ENCODE measurements at places on chromosomes 12 and 14.

- no peak for DNase-seq
Measured at GRCh38 chr12:82461836-82462235, 103.5 kb downstream of the METTL25 start.

DNA sequence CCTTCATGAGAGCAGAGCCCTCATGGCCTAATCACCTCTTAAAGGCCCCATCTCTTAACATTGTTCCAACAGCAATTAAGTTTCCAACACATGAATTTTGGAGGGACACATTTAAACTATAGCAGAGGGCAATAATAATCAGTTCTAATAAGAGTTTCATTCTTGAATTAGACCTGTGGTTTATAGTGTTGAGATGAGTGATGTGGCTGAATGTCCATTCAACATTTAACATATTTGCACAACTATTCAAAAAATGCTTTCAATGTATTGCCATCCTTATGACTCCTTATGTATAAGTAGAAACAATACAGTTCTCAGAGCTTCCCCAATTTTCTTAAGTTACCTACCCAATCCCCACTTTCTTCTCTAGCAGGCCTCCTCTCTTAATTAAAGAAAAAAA, 21.5 kb downstream of the KLHL28 start:
- DNase-seq: no peak

GRCh38 chr12:44193281-44193680, 357.4 kb downstream of the TMEM117 start:
- DNase-seq: no peak

- DNase-seq: no peak
Measured at GRCh38 chr12:119071638-119072231, 90.4 kb downstream of the SRRM4 start.

- DNase-seq: no peak
Measured at GRCh38 chr12:109814600-109815150, 18.5 kb downstream of the TRPV4 start.

DNA sequence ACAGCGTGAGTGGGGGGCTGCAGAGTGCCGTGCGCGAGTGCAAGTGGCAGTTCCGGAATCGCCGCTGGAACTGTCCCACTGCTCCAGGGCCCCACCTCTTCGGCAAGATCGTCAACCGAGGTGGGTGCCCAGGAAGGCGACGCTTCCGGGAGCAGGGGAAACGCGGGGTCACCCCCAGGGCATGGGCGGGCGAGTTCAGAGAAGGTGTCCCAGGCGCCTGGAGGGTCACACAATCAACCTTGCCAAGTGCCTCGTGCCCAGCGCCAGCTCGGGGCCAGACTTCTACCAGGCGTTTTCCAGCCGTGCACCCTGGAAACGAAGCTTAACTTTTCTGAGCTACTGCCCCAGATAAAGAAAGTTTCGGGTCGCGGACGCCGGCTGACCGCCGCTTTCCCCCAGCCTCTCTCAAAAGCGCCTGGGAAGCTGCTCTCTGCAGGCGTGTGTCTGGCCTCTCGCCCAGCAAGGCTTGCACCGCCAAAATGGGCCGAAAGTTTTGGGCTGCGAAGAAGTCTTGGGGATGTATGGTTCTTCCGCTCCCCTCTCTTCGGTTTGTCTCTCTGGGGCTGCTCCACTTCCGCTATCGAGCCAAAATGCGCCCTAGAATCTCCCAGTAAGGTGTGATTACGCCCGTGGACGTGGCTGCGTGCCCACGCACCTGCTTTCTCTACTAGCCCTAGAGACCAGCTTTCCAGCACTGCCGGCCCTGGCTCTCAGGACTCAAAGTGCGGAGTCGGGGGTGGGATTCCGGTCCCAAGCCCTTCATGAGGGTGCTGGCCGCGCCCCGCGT, 1.7 kb downstream of the WNT1 start:
- no peak for DNase-seq

GRCh38 chr12:12958886-12959285, 6.9 kb upstream of the GPRC5D start:
- DNase-seq: no peak

DNA sequence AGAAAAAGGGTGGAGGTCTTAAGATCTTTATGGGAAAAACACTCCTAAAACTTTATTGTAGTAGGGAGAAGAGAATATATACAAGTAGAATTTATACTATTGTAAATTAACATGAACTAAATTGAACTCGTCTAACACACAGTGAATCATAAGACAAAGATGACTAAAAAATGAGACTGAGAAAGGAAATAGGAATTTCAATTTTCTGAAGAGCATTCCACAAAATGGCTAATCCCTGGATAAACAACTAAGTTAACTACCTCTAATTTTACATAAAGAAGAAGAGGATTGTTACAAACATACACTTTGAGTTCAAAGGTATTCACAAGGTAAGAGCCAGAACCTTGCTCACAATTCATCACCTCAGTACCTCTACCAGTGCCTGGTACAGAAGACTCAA, 2.0 kb downstream of the MAP4K5 start:
- no peak for DNase-seq

DNA sequence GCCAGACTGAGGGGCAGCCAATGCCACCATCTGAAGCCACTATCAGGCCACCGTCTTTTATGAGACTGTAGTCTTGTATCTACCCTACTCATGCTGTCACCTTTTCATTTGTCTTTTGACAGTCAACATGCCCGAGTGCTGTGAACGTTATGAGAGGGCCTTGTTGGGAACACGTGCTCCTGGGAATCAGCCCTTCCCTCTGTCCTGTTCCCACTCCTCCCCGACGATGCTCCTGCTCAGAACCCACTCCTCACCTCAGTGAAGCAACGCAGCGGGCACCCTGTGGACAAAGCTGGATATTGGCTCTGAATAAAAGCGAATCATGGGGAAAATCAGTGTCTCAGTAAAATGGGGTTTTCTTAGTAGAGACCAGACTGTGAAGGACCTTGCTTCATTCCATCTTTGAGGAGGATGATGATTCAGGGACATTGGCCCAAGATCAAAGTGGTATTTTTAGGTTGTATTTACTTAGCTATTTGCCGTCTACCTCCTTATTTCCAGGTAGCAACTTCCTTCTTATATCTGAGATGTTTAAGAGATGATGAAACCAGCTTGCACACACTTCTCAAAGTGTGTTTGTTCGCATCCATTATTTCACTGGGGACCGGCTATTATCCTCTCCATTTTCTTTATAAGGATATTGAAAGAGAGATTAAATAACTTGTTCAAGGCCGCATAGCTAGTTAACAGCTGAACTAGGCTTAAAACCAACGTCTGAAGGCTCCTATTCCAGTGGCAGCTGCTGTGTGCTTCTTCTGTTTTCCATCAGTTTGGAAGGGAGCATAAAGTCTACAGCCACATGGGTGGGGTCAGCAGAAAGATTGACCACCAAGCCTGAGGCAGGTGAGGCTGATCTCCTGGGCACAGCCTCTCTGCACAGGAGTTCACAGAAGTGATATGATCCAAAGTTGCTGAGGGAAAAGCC, 43.9 kb upstream of the CTDSP2 start:
- no peak for DNase-seq

DNA sequence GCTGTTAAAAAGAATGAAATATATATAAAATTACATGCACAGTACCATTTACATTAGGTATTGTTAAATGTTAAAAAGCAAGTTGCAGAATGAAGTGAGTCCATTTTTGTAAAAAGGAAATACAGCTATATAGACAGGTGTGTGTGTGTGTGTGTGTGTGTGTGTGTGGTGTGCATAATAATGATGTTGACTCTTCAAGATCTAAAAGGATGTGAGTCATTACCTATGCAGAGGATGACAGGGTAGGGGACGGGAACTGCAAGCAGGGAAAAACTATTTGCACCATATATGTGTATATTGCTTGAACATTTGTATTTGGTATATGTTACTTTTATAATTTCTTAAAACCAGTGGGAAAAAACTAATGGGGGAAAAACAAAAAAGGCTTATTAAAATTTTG, 3.1 kb downstream of the C14orf39 start:
- DNase-seq: no peak

GRCh38 chr12:121826318-121827150, 22.7 kb downstream of the SETD1B start:
- DNase-seq: no peak

GRCh38 chr14:80770114-80770908, 171.2 kb downstream of the CEP128 start:
- DNase-seq: no peak

DNA sequence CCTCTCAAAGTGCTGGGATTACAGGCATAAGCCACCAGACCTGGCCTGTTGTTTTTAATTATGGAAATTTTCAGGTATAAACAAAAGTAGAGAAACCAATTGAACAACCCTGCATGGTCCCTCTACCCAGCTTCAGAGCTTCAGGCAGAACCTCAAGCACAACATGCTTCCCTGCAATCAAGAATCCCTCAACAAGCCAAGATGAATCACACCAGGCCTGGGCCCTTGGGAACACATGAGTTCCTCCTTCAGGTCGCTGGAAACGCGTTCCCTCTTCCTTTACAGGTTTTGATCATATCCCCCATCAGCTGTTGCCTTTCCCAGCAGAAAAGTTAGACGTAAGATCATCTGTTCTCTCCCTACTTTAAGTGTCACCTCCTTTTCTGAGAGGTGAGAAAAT, 20.5 kb upstream of the CORO1C start:
- no peak for DNase-seq

DNA sequence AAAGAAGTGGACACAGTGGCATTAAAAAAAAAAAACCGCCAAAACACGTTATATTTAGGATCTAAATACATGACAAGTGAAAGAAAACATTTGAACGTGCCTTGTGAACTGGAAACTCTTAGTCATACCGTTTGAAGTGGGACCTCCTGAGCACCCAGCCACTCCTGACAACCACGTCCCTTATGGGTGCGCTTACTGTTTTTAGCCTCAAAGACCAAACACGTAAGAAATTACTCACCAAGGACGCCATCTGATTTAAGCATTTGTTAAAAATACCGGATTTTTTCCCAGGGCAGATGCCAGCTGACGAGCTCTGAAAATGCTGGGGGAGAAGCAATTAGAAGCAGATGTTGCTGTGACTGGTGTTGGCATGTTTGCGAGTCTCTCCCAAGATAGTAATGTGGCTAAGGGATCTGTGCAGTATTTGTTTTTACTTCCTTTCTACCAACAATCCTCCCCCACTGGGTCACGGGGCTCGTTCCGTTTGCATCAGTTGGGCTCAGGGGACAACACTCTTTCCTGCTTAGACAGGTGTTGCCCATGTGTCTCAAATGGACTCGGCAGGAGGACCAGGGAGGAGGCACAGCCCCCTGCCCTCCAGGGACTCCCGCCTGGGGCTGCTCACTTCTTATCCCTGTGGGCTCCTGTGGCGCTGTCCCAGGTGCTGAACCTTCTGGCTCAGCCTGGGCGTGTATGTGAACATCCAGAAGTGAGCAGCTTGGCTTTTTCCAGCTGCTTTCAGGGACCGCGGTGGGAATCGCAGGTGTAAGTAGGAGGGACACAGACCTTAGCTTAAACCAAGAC, 101.0 kb downstream of the BEGAIN start:
- peak; percentile 60 for DNase-seq

GRCh38 chr14:106613256-106613655, 1086.9 kb downstream of the TMEM121 start:
- DNase-seq: no peak

- no peak for DNase-seq
Measured at GRCh38 chr12:122076743-122077495, 1.6 kb upstream of the MLXIP start.

DNA sequence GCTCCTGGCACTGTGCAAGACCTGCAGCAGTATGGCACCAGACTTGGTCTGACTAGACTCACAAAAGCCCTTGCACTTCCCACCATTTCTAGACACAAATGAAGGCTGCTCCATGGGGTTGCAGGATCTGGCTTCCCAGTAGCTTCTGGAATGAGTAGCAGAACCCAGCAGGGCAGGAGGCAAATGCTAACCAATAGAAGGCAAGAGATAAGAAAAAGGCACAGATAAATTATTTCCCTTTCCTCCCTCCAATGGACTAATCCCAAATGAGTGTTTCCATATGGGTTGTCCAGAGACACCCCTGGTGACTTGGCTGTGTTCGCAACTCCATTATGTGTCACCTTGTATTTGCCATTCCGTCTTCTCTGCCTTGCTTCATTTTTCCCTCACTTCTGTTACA, 49.7 kb downstream of the KIF21A start:
- DNase-seq: no peak

DNA sequence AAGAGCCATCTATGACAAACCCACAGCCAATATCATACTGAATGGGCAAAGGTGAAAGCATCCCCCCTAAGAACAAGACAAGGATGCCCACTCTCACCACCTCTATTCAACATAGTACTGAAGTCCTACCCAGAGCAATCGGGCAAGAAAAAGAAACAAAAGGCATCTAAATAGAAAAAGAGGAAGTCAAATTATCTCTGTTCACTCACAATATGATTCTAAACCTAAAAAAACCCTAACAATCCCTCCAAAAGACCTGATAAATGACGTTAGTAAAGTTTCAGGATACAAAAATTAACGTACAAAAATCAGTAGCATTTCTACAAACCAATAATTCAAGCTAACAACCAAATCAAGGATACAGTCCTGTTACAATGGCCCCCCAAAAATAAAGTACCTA, 26.9 kb downstream of the MDM1 start:
- DNase-seq: no peak

DNA sequence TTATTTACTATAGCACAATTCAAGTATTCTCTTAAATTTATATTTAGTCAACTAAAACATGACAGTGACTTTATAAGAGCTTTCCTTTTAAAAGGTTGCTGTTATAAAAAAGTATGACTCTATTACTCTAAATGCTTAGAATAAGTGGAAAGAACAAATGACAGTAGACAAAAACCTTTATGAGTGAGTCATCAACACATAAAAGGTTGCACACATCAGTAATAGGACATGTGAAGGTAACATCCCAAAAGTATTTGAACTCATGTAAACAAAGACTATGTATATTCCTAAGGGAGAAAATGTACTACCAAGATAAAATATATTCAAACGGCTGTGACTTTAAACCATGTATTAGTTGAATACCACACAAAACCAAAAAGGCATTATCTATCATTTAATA, 98.8 kb downstream of the PAWR start:
- DNase-seq: no peak

- no peak for DNase-seq
Measured at GRCh38 chr12:45674181-45674977, 55.1 kb upstream of the ARID2 start.

DNA sequence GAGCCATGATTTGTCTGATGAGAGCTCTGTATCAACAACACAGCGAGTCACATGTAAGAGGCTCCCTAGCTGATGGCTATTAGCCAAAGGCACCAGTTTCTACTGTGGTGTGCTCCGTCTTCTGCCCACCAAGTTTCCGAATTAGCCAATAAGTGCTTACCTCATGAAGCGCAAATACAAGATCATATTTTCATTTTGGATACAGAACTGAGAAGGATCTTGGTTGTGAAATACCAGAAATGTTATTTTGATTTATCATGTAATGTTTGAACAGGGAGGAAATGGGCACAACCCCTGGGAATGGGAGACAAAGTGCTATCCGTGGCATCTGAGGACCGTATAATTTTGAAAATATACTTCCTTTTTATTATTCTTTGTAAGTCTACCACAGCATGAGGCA, 234.3 kb downstream of the DACT1 start:
- no peak for DNase-seq

DNA sequence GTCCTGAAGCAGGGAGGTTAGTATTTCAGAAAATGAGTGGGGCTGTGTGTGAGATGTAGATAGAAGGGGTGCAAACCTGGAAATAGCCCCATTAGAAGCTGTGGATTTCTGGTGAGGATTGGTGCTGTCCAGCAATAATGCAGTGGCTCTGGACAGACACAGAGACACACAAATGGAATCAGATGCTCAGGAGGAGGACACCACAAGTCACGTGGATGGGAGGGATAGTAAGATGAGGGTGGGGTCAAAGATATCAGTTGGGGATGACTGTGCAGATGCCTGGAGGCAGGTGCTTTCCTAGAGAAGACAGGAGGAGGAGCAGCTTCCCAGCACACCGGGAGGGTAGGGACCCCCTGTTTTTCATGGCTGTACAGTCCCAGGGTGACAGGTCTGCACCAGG, 136.5 kb downstream of the PLXNC1 start:
- DNase-seq: no peak

- no peak for DNase-seq
Measured at GRCh38 chr12:111893287-111893686, 51.3 kb downstream of the MAPKAPK5 start.
